Activated naive CD4-positive, alpha-beta T cell treated with anti-CD3 and anti-CD28 coated beads, Interleukin-2, amount 50 U/mL, for 16 hours (primary cell): ENCODE measurements at places on chromosomes 1 and 21.

DNA sequence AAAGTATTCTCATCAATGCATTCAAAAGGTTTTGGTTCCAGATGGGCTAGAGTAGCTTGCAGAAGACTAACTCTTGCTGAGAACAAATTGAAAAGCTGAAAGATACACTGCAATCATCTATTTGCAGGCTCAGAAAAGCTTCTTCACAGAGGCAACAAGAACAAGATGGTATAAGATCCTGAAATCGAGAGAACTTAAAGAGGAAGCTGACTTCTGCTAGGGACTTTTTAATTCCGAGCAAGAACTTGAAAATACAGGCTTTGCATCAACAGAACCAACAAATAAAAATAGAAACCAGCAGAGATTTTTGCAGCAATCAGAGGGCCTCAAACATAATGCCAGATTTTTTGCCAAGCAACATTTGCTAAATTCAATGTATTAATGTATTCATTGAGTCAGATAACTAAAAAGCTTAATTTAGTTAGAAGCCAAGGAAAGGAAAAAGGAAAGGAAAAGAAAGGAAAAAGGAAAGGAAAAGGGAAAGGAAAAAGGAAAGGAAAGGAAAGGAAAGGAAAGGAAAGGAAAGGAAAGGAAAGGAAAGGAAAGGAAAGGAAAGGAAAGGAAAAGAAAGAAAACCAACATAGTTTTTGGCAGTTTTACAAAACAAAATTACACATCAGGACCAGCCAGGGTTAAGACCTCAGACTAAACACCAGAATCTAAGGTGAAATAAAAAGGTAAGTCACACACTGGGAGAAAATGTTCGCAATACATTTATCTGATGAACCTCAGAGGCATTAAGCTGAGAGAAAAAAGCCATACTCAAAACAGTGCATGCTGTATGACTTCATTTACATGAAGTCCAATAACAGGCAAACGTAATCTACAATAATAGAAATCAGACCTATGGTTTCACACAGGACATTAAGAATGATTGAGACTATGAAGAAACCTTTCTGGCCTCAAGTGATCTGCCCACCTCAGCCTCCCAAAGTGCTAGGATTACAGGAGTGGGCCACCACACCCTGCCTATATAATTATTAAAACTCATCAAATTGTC is 42.6 kb downstream of the FAF1 start:
- DNase-seq: no peak

GRCh38 chr1:241266121-241266520 is 90.9 kb downstream of the RGS7 start:
- no peak for DNase-seq

DNA sequence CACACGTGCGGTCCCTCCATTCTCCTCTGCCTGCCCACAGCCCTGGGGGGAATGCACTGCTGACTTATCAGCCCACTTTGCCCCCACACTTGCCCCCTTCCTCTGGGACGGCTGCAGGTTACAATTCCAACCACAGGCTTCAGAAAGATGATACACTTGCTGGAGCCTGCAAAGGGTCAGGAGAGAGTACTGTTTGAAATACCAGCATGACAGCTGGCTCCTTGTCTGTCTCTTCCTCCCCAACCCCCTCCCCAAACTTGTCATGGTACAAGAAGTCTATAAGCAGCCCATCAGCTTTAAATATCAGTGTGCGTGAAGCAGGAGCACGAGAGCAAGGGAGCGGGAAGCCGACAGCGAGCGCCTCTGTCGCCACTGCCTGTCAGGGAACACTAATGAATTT is 62.4 kb downstream of the ERI3 start:
- no peak for DNase-seq

GRCh38 chr1:24927473-24927872 is 2.6 kb downstream of the RUNX3 start:
- no peak for DNase-seq

GRCh38 chr1:89044970-89045721 is 19.9 kb downstream of the GBP1 start:
- DNase-seq: no peak

- DNase-seq: peak; percentile 70
Measured at GRCh38 chr1:205344066-205344928, 12.4 kb downstream of the KLHDC8A start.

GRCh38 chr1:92500552-92500951 is 13.8 kb upstream of the GFI1 start:
- no peak for DNase-seq

- DNase-seq: no peak
Measured at GRCh38 chr21:36202726-36203602, 46.3 kb downstream of the DOP1B start.

DNA sequence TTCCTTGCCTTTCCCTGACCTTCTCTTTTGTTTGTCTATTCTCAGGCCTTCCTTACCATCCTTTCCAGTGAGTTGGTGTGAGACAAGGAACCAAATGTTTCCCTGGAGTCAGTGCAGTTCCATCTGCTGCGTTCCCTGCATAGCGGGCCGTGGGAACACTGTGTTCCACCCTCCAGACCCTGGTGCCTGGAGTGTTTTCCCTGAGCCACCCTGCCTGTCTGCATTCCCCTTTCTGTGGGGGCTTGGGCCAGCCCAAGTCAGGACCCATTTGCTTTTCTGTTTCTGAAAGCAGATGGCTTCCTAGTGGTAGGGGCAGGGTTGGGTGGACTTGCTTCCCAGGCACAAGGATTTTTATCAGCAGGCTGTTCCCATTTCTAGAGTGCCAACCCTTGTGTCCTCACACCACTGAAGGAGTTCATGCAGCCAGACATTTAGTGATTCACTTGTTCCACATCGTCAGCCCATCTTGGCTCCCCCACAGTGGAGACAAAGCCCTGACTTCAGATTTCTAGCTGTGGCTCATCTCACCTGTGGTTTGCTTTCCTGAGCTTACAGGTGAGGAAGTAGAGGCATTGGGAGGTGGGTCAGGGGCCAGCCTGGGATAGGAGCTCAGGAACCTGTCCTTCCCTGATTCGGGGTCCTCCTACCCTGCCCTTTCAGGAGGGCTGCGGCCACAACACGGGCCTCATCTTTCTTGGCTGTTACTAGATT is 14.1 kb upstream of the MYOG start:
- no peak for DNase-seq

DNA sequence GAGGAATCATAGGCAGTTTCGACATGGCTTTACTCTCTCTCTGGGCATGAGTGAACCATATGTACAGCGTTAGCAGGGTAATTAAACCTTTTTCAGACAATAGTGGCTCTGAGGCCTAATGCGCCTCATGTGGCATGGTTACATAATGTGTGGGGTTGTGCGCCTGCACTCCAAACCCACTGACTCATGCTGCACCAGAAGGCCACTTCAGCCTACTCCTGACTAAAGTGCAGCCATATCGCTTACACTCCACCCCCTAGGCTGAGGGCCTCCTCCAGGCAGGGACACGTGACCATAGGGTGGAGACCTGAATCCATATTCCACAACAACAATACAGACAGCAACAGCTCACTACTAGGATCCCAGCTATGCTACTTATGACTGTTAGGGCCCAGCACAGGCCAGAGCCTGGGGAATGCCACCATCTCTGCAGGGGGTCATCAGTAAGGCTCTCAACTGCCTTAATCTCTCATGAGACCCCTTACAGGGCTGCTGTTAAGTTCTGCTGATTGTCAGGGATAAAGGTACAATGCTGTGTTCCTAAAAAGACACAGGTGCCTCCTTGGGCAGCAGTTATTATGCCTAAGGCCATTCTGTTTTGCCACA is 13.4 kb upstream of the ODF2L start:
- DNase-seq: no peak

DNA sequence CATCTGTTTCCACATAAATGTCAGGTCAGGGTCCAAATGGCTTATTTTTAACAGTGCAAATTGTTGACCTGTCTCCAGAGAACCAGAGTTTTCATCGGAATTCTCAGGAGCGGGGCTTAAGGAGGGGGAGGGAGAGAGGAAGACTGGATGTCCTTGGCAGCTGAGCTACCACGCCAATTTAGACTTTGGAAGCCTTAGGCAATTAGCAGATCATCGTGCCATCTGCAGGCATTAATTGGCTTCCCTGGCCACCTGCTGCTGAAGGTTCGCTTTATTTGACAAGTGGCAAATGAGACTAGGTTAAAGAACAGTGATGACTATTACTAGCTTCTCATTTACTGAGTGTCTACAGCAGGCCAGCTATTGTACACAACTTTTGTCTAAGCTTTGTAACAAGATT is 43.7 kb downstream of the HLX start:
- DNase-seq: no peak

DNA sequence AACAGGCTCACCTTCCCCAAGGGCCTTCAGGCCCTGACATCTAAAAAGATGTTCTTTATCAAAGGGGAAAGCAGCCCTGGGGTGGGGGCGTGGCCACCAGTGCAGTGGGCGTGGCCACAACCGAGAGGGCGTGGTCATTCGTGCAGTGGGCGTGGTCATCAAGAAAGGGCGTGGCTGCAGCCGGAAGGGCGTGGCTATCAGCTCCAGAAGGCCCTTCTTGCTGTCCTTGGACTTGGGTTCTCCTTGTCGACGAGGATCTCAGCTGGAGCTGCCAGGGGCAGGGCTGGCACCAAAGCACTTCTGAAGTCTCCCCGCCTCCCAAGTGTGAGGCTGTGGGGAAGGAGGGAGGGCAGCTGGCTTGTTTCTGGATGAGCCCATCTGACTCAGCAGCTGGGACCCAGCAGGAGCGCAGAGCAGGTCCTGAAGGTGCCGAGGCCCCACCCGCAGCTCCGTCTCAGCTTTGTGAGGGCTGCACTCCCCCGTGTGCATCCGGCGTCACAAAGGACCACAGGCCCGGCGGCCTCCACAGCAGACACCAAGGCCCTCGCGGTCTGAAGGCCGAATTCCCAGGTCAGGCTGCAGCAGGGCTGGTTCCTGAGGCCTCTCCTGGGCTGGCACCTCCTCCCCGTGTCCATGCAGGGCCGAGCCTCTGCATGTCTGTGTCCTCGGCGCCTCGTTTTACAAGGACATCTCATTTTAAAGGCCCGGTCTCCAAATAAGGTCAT is 12.8 kb downstream of the PDE9A start:
- DNase-seq: no peak

GRCh38 chr1:214840356-214840755 is 237.4 kb downstream of the CENPF start:
- DNase-seq: no peak

DNA sequence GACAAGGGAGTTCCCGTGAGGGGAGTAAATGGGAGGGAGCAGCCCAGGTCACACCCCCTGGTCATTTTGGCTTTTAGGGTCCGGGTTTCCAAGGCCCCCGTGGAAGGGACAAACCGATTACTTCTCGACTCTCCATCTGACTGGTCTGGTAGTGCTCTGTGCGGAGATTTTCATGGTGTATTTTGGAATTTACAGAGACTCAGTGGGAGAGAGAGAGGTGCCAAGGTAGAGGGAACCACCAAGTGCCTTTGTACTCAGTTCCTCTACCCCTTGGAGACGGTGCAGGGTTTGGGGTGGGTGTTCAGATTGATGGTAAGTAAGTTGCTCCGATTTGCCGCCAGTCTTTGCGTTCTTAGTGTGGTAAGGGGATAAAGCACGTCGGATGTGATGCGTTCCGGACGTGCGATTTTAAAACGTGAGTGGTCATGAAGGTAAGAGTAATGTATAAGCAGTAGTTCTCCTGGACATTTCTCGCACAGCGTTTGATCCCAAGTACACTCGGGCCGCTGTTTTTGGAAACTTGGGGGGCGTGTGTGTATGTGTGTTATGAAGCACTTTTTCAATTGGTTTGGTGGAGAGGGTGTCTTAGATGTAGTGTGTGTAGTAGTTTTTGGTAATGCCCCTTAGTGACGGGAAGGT is 682 bp downstream of the SUCO start:
- peak; percentile 28 for DNase-seq

GRCh38 chr1:209095627-209096595 is 487.6 kb upstream of the CAMK1G start:
- no peak for DNase-seq

- peak; percentile 89 for DNase-seq
Measured at GRCh38 chr1:156090840-156091188, 8.5 kb upstream of the MEX3A start.

DNA sequence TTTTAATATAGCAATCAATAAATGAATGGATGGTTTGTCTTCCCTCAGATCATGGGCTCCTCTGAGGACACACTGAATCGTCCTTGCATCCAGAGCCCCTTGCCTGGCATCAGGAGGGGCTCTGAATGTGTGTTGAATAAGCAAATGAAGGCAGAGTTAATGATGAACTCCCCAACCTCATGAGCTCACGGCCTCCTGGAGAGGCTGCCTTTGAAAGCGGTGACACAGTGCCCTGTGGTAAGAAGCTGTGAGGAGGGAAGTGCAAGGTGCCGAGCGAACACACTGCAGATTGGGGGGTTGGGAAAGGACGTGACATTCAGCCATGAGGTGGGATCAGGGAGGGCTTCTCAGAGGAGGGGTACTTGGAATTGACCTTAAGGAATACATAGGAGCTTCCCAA is 3.2 kb upstream of the PARS2 start:
- no peak for DNase-seq

DNA sequence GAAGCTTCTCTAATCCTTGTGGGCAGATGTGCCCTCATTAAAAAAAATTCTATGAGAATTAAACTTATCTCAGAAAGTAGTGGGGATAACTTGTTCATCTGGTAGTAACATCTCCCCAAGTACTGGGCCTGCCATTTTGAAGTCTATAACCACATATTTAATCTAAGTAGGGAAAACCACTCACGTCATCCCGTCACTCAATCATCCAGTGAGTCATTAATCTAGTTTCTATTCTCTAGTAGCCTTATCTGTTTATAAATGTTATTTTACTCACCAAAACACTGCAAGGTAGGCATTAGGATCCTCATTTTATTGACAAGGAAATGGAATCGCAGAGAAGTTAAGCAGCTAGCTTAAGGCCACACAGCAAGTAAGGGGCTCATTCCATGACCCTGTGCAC is 221.9 kb downstream of the ATG4C start:
- DNase-seq: no peak

DNA sequence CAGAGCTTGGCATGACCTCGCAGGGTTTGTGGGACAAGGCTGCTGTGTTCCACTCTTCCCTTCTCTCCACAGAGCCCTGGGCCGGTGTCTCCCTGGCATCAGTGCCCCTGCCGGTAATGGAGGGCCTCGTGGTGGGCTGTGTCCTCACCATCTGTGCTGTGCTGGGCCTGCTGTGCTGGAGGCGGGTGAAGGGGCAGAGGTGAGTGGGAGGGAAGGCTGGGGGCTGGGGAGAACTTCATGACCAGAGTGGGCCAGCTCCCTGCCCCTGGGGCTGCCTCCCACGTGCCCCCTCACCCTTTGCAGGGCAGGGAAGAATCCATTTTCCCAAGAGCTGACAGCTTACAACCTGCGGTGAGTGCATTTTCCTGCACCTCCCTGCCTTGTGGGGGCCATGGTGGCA is 12.0 kb upstream of the LGR6 start:
- no peak for DNase-seq

DNA sequence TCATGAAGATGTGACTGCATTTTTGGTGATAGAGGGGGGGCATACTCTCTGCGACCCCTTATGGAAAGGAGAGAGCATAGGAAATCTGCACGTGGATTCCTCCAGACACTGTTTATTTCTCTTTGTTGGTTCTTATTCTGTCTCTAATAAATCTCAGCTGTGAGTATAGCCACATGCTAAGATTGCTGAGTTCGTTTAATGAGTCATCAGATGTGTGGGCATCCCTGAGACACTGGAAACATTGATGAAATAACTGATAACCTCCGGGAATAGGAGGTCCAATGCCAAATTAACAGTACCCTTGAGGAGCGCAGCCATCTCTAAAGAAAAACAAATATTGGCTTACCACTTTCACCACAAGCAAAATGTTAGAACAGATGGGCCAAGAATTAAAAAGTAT is 880.2 kb upstream of the NEGR1 start:
- DNase-seq: no peak
